Activated CD8-positive, alpha-beta T cell treated with anti-CD3 and anti-CD28 coated beads, Interleukin-2, amount 10 ng/mL, durations not matched to agents 7 days and 5 days (primary cell): ENCODE measurements at places on chromosomes 13 and 19. TPM values are rescaled to one million over a fixed set of nuclear protein-coding genes. Genes with fewer than 3 reads are reported as not detected.
A peak's percentile ranks its signal among the peaks of the same experiment; 100 is the strongest.

DNA sequence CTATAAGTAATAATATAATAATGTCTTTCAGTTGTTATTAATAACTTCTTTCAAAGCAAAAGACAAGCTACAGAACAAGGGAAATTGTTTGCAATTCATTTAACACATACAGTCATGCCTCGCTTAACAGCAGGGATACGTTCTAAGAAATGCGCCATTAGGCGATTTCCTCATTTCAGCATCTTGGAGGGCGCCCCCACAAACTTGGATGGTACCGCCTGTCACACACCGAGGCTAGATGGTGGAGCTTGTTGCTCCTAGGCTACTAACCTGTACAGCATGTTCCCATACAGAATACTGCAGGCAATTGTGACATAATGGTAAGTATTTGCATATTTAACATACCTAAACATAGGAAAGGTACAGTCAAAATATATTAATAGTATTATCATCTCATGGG is 8.2 kb upstream of the ANKRD10 start:
- no peak for DNase-seq

The OCEL1 gene
- total RNA-seq = 28.3 TPM

- peak; percentile 25 for DNase-seq
Observed at GRCh38 chr13:20721454-20722357, 18.2 kb downstream of the IL17D start.

DNA sequence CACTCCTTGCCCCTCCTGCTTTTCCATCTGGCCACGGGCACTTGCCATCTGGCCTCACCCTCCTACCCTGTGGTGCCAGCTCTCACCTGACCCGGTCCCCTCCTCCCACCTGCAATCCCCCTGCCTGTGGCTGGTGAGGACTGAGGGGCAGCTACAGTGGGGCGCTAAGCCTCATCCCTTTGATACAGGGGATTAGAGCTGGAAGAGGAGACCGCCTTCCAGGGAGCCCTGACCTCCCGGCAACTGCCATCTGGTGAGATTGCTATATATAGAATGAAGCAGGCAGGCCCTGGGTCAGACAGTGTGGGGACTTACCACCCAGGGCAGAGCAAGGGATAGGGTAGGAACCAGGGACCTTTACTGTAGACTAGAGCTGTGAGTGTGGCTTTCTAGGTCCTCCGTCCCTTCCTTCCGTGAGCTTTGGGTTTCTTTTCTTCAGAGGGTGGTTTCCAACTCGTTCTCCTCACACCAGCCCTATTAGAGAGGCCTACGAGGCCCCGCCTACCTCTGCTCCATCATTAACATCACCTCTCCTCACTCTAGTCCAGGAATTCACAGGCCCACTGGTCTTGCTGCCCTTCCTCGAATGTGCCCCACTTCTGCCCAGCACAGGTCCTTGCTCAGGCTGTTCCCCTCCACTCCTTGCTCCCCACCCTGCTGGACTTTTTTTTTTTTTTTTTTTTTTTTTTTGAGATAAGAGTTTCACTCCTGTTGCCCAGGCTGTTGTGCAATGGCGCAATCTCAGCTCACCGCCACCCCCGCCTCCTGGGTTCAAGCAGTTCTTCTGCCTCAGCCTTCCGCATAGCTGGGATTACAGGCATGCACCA is 7.7 kb downstream of the KASH5 start:
- no peak for DNase-seq

DNA sequence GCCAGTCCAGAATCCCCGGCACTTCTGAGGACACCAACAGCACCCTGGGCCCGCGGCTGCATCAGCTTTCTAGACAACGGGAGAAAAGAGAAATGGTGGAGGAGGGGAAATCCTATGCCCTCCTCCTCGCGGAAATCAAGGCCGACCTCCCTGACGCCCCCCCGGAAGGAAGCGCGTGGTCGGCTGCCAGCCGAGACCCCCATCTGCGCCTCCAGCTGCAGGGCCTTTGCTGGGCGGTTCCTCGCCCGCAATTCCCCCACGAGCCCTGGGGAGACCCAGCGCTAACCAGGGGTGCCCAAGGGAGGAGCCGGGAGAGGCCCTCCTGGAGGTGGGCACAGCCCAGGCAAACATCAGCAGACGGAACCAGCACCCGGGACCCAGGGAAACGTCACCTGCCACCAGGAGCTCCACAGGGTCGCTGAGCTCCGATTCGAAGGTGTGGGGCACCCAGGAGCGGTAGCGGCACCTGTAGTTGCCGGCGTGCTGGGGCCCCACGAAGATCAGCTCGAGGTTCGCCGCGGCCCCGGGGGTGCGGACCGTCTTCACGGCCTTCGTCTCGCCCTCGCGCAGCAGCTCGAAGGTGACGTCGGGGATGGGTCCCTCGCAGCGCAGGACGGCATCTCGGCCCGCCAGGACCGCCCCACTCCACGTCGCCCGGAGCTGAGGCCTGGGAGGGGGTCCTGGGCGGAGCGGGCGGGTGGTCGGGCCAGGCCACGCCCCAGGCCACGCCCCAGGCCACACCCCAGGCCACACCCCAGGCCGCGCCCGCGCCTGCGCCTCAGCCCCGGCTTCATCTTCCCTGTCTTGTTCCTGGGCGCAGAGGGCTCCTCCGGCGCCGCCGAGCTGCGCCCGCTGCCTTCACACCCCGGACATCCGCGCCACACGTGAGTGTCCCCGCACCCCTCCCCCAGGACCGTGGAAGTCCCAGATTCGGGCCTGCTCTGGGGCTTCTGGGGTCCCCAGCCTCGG is 6.0 kb downstream of the A1BG start:
- DNase-seq = peak; percentile 80

GRCh38 chr19:3189702-3190469 is 4.2 kb downstream of the NCLN start:
- no peak for DNase-seq

DNA sequence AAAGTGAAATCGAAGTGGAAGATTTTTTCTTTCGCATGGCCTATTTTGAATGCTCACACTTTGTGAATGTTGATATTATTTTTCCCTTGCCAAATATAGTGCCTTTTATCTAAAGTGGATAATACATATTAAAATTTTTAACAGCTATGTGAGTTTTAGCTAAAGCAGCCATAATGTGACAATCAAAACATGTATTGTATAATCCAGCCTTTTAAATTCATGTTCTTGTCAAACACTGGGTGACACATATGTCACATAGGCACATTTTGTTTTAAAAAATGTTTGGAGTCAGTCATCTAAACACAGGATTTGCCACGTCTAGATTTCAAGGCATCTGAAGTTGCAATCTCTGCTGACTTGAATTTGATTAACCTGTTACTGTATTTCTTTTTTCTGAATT is 1256.6 kb downstream of the SLITRK1 start:
- no peak for DNase-seq

The ARHGAP45 gene
- total RNA-seq = 433 TPM

GRCh38 chr19:57263244-57263741 is 17.0 kb upstream of the ZNF460 start:
- DNase-seq = no peak

The CBARP gene
- total RNA-seq = 0.10 TPM
